ENCODE measurements at places on chromosomes 7 and 10. TPM values are rescaled to one million over a fixed set of nuclear protein-coding genes. Genes with fewer than 3 reads are reported as not detected.

- H3K27me3 ChIP-seq, result no peaks in the 10 kb centered on the region
- peak; percentile 53 for DNase-seq
- peak overlapping the region; percentile 72 for H3K27ac ChIP-seq
- peaks cover 67% of the 10 kb centered on the region for H3K36me3 ChIP-seq
Observed at GRCh38 chr7:47392241-47392759, 189.6 kb downstream of the TNS3 start.

DNA sequence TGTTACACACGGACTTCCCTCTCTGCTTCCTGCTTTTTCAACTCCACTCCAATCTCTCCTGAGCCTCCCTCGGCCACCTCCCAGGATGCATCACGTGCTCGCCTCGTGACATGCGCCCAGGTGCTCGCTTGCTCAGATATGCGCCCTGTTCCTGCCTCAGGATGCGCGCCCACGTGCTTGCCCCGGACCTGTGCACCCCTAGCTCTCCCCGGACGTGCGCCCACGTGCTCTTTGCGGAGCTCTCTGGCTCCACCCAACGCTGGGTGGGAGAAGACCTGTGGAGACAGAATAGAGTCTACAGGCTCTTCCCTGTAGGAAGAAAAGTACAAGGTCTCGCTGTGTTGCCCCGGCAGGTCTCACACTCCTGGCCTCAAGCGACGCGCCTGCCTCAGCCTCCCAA is 23.1 kb downstream of the PARD3 start:
- peaks cover 3% of the 10 kb centered on the region for H3K36me3 ChIP-seq
- no peak overlapping the region for H3K4me3 ChIP-seq
- H3K27me3 ChIP-seq, result no peaks in the 10 kb centered on the region
- no peak for DNase-seq
- no peak overlapping the region for H3K27ac ChIP-seq
- H3K4me1 ChIP-seq, result peaks cover 35% of the 10 kb centered on the region

The KIAA1217 gene
- 167 TPM for total RNA-seq

The SMURF1 gene
- total RNA-seq, result 33.6 TPM

GRCh38 chr10:16392531-16393069 is 44.2 kb upstream of the PTER start:
- no peak overlapping the region for H3K27ac ChIP-seq
- H3K27me3 ChIP-seq, result peaks cover 16% of the 10 kb centered on the region
- H3K4me1 ChIP-seq, result no peaks in the 10 kb centered on the region
- no peak for DNase-seq
- no peak overlapping the region for H3K4me3 ChIP-seq
- H3K36me3 ChIP-seq, result no peaks in the 10 kb centered on the region

GRCh38 chr10:78556705-78557432 is 511.9 kb upstream of the ZMIZ1 start:
- H3K27me3 ChIP-seq, result no peaks in the 10 kb centered on the region
- H3K4me3 ChIP-seq, result no peak overlapping the region
- H3K27ac ChIP-seq, result no peak overlapping the region
- DNase-seq, result no peak

The EBLN1 gene
- total RNA-seq, result not detected

The FKBP6 gene
- not detected for total RNA-seq

The TUBAL3 gene
- 0.22 TPM for total RNA-seq

GRCh38 chr7:53302496-53303246 is 267.2 kb downstream of the POM121L12 start:
- DNase-seq, result no peak
- no peak overlapping the region for H3K4me3 ChIP-seq
- no peaks in the 10 kb centered on the region for H3K4me1 ChIP-seq
- H3K27ac ChIP-seq, result no peak overlapping the region
- no peaks in the 10 kb centered on the region for H3K36me3 ChIP-seq

The TEX47 gene
- total RNA-seq, result not detected

The YKT6 gene
- total RNA-seq, result 80.6 TPM

The ANKRD16 gene
- total RNA-seq, result 14.7 TPM

- H3K27ac ChIP-seq, result peak overlapping the region; percentile 64
- peaks cover 20% of the 10 kb centered on the region for H3K4me1 ChIP-seq
- no peak for DNase-seq
- no peaks in the 10 kb centered on the region for H3K36me3 ChIP-seq
- H3K27me3 ChIP-seq, result no peaks in the 10 kb centered on the region
- no peak overlapping the region for H3K4me3 ChIP-seq
Observed at GRCh38 chr7:55053651-55054571, 35.1 kb downstream of the EGFR start.

DNA sequence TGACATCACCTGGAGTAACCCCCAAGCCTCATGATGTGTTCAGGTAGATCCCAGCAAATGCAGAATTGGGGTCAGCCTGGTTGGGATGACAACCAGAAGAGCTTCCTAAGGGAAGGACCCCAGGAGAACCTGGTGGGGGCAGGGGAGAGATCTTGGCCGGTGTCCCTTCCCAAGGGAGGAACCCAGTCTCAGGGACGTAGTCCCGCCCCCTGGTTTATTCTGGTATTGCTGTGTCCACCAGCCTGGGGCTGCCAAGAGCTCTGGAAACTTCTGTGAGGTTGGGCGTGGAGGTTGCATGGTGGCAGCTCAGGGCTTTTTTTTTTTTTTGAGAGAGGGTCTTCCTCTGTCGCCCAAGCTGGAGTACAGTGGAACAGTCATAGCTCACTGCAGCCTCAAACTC is 19.4 kb downstream of the GTF2IRD1 start:
- DNase-seq, result no peak
- no peak overlapping the region for H3K4me3 ChIP-seq

DNA sequence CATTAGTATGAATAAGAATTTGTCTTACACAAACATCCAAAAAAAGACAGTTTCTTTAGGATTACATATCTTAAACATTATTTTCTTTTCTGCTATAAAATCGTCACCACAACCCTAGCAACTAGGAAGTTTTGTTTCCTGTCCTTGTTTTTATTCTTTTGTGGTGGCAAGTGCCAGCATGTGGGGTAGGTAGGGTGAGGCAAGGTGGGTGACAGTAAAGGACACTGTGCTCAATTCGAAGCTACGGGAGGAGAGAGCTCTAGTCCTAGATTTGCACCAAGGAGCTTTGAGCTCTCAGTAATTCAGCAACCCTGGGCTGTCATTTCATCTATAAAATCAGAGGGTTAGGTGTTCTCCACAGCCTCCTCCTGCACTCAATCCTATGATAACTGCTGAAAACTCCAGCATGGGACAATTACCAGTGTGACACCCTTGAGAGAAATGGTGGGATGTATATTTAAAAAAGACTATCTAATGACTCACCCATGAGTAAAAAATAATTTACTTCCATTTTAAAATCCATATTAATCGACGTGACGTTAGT is 187.1 kb downstream of the FAM107B start:
- no peak overlapping the region for H3K4me3 ChIP-seq
- DNase-seq, result no peak

DNA sequence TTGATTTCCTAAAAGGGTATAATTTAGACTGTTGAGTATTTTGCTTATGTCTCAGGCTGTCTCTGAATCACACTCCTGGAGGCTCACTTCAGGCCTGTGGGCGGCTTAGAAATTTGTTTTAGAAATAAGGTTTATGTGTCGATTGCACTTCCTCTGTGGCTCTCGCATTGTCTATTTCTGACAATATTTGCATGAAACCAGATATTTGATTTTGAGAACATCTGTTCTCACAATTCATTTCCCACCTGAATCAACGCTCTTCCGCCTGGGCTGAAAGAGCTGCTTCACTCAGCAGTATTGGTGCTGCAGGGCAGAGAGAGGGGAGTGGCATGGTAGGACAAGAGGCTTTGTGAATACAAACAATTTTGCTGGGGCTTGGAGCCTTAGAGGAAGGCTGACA is 262.0 kb downstream of the ADRA2A start:
- no peak overlapping the region for H3K4me3 ChIP-seq
- no peak overlapping the region for H3K27ac ChIP-seq
- no peak for DNase-seq
- no peaks in the 10 kb centered on the region for H3K4me1 ChIP-seq
- H3K36me3 ChIP-seq, result peaks cover 2% of the 10 kb centered on the region

GRCh38 chr10:95716866-95717265 is 23.1 kb upstream of the TCTN3 start:
- no peaks in the 10 kb centered on the region for H3K27me3 ChIP-seq
- peaks cover 4% of the 10 kb centered on the region for H3K4me1 ChIP-seq
- no peak for DNase-seq

- H3K4me3 ChIP-seq, result peak overlapping the region; percentile 94
- DNase-seq, result no peak
- H3K27ac ChIP-seq, result no peak overlapping the region
- H3K27me3 ChIP-seq, result no peaks in the 10 kb centered on the region
Observed at GRCh38 chr7:88217675-88218428, 2.0 kb downstream of the SRI start.

DNA sequence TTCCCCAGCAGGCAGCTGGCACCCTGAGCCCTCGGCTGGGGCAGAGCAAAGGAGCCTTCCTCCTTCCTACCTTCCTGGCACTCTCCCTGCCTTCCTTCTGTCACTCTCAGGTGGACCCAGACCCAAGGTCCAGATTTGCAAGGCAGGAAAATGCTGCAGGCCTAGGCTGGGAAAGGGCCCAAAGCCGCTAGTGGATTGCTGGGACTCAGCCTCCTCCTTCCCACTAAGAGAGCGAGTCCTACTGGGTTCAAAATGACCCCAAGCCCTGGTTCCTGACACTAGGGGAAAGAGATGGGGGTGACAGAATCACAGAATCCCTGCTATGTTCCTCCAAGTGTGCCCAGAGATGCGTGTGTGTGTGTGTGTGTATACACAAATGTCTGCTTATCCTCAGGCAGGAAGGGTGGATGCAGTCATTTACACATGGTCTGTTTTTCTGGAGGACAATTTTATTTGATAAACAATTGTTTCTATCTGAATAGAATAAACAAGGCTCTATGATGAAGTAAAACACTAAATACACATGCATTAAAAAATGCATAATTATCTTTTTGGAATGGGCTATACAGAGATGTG is 1.3 kb upstream of the PLAU start:
- no peak overlapping the region for H3K27ac ChIP-seq
- H3K27me3 ChIP-seq, result peaks cover 49% of the 10 kb centered on the region
- no peak for DNase-seq
- H3K36me3 ChIP-seq, result no peaks in the 10 kb centered on the region

- H3K4me1 ChIP-seq, result peaks cover 20% of the 10 kb centered on the region
- no peak for DNase-seq
- H3K36me3 ChIP-seq, result no peaks in the 10 kb centered on the region
- H3K27ac ChIP-seq, result no peak overlapping the region
Observed at GRCh38 chr7:30249316-30249715, 35.1 kb upstream of the ZNRF2 start.

DNA sequence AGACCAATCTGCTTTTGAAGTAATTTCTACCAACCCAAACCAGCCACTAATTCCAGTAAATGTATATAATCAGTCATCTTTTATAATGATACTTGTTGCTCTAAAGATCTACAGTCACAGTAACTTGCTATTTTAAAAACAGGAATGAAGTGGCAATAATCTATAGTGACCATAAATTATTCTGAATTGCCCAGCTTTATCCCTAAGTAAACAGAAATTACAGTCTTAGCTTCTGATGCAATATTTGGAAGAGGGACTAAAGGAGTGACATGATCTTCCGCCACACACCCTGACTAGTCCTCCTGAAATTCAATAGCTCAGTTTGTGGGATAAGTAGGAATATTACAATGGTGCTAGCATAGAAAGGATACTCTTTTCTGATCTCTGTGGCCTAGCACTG is 96.1 kb downstream of the ATE1 start:
- H3K4me1 ChIP-seq, result peaks cover 51% of the 10 kb centered on the region
- no peak overlapping the region for H3K27ac ChIP-seq
- H3K4me3 ChIP-seq, result no peak overlapping the region
- no peak for DNase-seq

GRCh38 chr10:3588816-3589215 is 196.2 kb downstream of the KLF6 start:
- no peak overlapping the region for H3K4me3 ChIP-seq
- no peak overlapping the region for H3K27ac ChIP-seq
- no peaks in the 10 kb centered on the region for H3K27me3 ChIP-seq

DNA sequence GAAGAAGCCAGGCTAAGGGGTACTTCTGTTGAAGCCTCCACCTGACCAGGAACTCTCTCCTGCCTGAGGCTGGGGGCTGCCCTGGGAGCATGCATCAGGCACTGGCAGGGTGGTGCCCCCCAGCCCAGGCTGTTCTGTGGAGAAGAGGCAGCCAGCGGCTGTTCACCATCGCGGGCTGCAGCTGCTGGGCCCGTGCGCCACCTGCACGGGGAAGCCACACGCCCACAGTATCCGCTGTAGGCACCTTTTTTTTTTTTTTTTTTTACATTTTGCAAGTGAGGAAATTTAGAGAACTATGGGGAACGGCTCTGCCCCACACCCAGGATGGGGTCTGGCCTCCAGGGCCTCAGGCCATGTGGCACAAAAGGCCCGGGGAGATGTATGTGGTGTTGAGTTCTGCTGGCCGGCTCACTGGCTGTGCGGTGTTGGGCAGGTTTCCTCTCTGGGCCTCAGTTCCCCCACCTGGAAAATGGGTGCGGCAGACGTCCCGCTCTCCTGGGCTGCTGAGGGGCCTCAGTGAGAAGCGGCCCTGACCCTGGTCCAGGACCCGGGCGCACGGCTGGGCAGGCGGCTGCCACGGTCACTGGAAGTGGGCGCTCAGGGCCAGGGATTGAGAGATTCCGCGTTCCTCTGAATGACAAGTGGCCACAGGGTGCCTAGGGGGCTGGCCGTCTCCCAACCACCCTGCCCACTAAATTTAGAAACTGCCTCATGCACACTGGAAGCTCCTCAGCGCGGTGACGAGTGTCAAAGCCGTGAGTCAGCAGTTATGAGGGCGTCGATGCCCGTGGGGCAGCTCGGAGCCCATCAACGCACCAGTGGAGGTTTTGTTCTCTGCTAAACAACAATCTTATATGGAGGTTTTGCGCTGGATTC is 8.8 kb upstream of the INTS1 start:
- H3K27me3 ChIP-seq, result no peaks in the 10 kb centered on the region
- DNase-seq, result no peak
- no peak overlapping the region for H3K4me3 ChIP-seq

The DNAH11 gene
- total RNA-seq, result 0.80 TPM

GRCh38 chr7:30177186-30177585 is 42.4 kb downstream of the MTURN start:
- no peaks in the 10 kb centered on the region for H3K36me3 ChIP-seq
- no peaks in the 10 kb centered on the region for H3K27me3 ChIP-seq
- H3K27ac ChIP-seq, result no peak overlapping the region
- DNase-seq, result no peak
- H3K4me3 ChIP-seq, result no peak overlapping the region
- peaks cover 23% of the 10 kb centered on the region for H3K4me1 ChIP-seq

GRCh38 chr10:75165684-75166622 is 44.6 kb upstream of the VDAC2 start:
- no peak overlapping the region for H3K4me3 ChIP-seq
- no peak for DNase-seq
- H3K4me1 ChIP-seq, result no peaks in the 10 kb centered on the region
- no peak overlapping the region for H3K27ac ChIP-seq
